T-helper 17 cell (primary cell): ENCODE measurements at places on chromosomes 16 and 17. TPM values are rescaled to one million over a fixed set of nuclear protein-coding genes. Genes with fewer than 3 reads are reported as not detected.

Gene USP32
- total RNA-seq = 27.5 TPM

Gene LYRM9
- 11.6 TPM for total RNA-seq

Gene HAGH
- total RNA-seq = 37.9 TPM

Gene CBX1
- 16.9 TPM for total RNA-seq

- H3K4me1 ChIP-seq = peaks cover 3% of the 10 kb centered on the region
- no peak for DNase-seq
- no peaks in the 10 kb centered on the region for H3K27me3 ChIP-seq
- H3K4me3 ChIP-seq = no peak overlapping the region
- H3K27ac ChIP-seq = no peak overlapping the region
These were observed 53.5 kb downstream of the PARN start for GRCh38 chr16:14576532-14576931.

DNA sequence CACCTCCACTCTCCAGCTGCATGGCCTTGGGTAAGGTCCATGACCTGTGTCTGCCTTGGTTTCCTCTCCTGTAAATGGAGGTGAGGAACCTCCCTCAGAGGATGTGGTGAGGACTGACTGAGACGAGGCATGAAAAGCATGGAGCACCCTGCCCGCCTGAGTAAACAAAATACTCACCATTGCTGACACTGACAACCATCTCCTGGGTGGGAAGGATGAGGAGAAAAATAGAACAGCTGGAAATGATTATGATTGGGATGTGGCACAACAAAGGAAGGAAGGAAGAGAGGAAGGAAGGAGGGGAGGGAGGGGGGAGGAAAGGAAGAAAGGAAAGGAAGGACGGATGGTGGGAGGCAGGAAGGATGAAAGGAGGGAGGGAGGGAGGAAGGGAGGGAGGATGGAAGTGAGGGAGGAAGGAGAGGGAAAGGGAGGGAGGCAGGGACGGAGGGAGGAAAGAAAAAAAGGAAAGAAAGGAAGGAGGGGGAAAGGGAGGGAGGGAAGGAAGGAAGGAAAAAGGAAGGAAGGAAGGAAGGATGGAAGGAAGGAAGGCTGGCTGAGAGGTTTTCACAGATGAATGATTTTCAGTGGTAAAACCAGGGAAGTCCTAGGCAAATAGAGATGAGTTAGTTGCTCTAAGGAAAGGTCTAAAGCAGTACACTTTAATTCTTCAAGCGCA, 276.5 kb upstream of the XYLT1 start:
- H3K36me3 ChIP-seq = no peaks in the 10 kb centered on the region
- no peak for DNase-seq
- no peaks in the 10 kb centered on the region for H3K27me3 ChIP-seq
- no peaks in the 10 kb centered on the region for H3K4me1 ChIP-seq

GRCh38 chr17:79953335-79953734, 82.3 kb downstream of the TBC1D16 start:
- DNase-seq = no peak
- no peak overlapping the region for H3K4me3 ChIP-seq
- H3K27me3 ChIP-seq = peaks cover 12% of the 10 kb centered on the region
- no peaks in the 10 kb centered on the region for H3K36me3 ChIP-seq
- H3K4me1 ChIP-seq = no peaks in the 10 kb centered on the region

DNA sequence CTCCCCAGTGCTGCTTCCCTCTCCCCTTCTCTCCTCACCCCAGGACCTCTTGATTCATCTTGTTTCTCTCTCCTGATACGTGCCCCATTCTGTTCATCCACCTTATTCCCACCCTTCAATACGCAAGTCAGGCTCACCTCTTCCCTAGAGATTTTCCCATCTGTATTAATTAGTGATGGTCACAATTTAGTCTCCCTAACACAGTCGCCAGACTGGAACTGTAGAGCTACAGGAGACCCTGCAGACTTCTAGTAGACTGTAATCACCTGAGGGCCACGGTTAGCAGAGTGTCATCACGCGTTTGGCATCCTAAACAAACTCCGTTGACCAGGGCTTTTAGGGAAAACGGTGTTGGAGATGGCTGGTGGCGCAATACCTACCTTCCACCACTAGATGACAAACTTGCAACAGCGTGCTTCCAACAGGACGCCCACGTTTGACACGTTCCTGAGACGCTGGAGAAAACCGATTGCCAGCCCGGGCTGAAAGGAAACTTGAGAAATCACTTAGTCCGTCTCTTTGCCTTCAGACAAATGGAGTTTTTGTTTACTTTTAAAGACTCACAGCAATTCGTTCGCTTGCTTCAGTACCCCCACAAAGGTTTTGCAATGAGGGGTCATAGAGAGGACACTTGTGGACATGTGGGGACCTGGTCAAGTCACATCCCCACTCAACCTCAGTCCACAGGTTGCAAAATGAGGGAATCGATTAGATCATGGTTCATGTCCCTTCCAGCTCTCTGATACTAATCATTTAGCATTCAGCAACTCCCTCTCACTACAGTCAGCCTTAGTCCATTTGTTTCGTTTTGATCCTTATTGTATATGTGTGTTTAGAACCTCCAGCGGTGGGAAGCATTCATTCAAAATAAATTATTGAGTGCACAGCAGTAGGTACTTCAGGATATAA, 20.6 kb downstream of the MYL4 start:
- peaks cover 16% of the 10 kb centered on the region for H3K4me1 ChIP-seq
- peak; percentile 39 for DNase-seq
- no peaks in the 10 kb centered on the region for H3K36me3 ChIP-seq
- H3K27me3 ChIP-seq = peaks cover 10% of the 10 kb centered on the region
- H3K27ac ChIP-seq = peak overlapping the region; percentile 84

GRCh38 chr17:7021993-7022778, 664 bp upstream of the BCL6B start:
- H3K4me3 ChIP-seq = peak overlapping the region; percentile 90
- no peaks in the 10 kb centered on the region for H3K36me3 ChIP-seq
- peak; percentile 70 for DNase-seq

DNA sequence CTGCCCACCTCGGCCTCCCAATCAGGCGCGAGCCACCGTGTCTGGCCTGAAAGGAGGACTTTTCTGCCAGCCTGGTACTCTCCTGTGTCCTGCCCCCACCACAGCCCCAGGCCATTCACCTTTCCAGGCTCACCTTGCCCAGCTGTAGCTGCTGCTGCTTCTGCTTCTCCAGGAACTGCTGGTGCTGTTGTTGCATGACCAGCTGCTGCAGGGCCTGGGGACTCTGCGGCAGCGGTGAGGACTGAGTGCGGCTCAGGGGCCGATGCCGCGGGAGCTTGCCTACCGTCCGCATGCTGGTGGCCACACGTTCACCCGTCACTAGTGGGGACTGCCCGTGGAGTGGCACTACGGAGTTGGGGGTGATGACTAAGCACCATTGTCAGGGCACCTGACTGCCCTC, 17.7 kb downstream of the G6PC3 start:
- peaks cover 10% of the 10 kb centered on the region for H3K4me1 ChIP-seq
- no peaks in the 10 kb centered on the region for H3K27me3 ChIP-seq
- DNase-seq = no peak

DNA sequence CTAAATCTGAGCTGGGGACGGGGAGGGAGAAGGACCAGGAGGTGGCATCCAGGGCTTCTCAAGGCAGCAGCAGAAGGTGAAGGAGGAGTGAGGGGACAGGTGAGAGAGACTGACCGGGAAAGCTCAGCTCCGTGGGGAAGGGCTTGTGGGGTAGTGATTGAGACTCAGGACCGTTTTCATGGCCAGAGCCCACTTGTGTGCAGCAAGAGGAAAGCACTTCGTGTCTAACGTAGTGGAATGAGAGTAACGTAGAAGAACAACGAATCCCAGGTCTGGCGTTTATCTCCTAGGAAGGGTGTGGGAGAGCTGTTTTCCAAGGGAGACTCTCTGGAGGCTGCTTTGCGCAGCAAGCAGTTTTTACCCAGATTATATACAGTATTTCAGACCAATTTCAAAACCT, 1.3 kb upstream of the CDH3 start:
- H3K27me3 ChIP-seq = peaks cover 61% of the 10 kb centered on the region
- H3K36me3 ChIP-seq = peaks cover 6% of the 10 kb centered on the region
- H3K4me1 ChIP-seq = peaks cover 9% of the 10 kb centered on the region
- H3K27ac ChIP-seq = no peak overlapping the region
- no peak for DNase-seq

DNA sequence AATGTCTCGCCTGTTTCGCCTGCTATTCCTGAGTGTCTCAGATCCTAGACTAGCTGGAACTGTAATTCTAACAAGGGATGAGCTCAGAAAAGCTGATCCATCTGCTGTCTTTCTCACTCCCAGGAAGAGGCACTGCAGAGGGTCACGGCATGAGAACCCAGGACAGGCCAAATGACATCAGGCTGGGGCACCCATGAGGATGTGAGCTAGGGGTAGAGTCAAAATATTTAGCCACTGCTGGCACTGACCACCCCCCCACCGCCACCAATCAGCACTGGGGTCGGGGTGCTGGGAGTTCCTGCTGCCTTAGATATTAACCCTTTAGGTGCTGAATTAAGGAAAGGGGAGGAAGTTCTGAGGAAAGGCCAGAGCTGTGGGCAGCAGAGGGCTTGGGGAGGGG, 112.4 kb downstream of the IRX3 start:
- H3K4me3 ChIP-seq = no peak overlapping the region
- H3K27me3 ChIP-seq = peaks cover 49% of the 10 kb centered on the region
- H3K36me3 ChIP-seq = no peaks in the 10 kb centered on the region
- peaks cover 2% of the 10 kb centered on the region for H3K4me1 ChIP-seq
- DNase-seq = no peak
- H3K27ac ChIP-seq = no peak overlapping the region
